Posterior vena cava (tissue), 2 donors: ENCODE measurements at places on chromosomes 1 and 21. TPM values are rescaled to one million over a fixed set of nuclear protein-coding genes. Genes with fewer than 3 reads are reported as not detected.

The C1orf210 gene
- not detected for total RNA-seq

The CHI3L1 gene
- 30.3 TPM for total RNA-seq

The RNU1-2 gene
- total RNA-seq = 12,584 TPM

The PGLYRP3 gene
- not detected for total RNA-seq

The OLIG2 gene
- total RNA-seq = not detected

The CCDC181 gene
- 0.95 TPM for total RNA-seq

The RNASEL gene
- total RNA-seq = 9.2 TPM

The C1orf226 gene
- 5.7 TPM for total RNA-seq

The GUCA2A gene
- not detected for total RNA-seq

The BNIPL gene
- total RNA-seq = 0.93 TPM

The ADORA3 gene
- total RNA-seq = 17.5 TPM

The CKS1B gene
- total RNA-seq = 22.5 TPM

The SLC1A7 gene
- total RNA-seq = 2.5 TPM

The OLFM3 gene
- total RNA-seq = not detected

- DNase-seq = no peak
Observed at GRCh38 chr1:58155418-58156123, 391.0 kb downstream of the OMA1 start.

DNA sequence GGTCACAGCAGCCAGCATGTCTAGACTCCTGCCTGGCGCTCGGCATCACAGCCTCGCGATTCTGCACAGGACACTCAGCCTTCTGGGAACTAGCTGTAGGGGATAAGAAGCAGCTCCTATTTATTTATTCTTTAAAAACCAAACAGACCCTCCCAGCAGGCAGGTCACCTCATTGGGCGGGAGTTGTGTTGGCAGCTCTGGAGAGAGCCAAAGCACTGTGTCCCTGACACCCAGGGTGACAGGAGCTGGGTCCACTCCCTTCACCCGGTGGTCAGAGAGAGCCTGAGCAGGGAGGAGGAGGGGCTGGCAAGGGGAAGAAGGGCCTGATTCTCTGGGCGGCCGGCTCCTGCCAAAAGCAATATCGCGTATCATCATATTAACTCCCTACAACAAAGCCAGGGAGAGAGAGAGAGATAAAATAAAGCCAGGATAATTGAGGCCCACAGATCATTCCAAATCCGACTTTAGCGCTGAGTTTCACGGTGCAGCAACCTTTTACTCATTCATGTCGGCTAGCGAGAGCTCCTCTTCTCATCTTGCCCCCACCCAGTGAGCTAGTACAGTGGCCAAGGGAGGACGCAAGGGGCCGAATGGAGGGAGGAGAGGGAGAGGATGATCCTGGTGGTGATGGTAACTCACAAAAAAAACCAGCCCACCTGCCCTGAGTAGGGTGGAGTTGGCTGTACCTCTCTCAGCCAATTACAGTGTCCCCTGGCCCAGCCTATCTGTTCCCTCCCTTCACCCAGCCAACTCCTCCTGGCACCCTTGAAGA is 79.8 kb upstream of the IFFO2 start:
- DNase-seq = peak; percentile 73

- no peak for DNase-seq
Observed at GRCh38 chr1:243465738-243466137, 209.9 kb downstream of the SDCCAG8 start.

DNA sequence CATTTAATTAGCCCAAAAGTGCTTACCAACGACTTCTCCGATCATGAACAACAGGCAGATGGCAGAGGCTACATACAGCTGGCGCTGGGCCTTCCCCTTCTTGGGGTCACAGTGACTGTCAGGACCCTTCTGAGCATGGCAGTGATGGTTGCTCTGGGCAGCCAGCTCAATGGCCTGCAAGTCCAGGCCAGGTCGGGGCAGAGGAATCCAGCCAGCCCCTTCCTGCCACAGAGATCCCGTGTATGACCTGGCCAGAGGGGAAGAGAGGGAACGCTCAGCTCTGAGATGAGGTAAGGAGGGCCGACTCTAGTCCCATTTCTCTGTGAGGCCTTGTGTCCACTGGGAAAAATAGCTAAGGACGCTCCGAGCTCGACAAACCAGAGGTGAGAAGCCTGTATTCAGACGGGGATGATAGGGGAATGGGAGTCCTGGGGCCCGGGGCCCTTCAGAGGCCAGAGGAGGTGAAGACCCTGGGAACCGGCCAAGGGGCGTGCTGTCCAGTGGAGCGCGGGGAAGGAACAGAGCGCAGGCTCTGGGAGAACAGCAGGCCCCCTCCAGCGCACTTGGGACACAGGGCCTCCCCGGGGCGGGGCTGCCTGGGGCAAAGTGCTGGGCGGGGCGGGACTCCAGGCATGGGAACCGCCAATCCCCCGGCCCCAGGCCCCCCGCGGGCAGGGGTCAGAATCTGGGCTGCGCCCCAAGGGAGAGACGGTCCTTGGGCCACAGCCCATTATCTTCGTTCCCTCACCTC is 772 bp downstream of the SLC30A2 start:
- no peak for DNase-seq

DNA sequence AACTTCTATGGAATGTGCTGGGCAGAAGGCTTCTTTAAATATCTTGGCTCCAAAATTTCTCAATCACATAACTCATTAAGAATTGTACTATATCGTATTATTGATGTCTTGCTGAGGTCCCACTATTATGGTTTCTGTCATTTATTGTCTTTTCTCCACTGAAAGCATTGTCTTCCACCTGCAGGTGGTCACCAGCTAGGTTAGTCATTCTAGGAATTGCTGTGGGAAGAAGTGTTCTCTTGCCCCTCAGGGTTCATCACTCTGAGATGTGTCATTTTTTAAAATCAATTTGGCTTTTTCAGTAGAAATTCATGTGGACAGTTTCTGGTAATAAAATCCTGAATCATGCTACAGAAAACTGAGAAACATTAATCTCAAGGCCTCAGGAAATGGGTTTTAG is 66.1 kb downstream of the NCAM2 start:
- no peak for DNase-seq

DNA sequence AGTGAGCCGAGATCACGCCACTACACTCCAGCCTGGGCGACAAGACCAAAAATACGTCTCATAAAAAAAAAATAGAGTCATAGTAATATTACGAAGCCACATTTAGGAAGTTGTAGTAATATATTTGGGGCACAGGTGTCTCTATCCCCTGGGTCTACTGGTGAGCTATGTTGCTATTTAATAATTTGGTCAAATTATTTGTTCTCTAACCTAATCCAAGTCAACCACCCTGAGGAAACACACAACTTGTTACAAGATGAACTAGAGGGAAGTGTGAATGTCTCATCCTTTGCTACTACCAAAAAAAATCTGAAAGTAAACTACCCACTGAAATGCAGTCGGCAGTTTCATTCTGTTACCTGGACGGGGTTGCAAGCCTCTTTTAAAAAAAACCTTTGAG is 35.3 kb downstream of the RGS8 start:
- DNase-seq = no peak

DNA sequence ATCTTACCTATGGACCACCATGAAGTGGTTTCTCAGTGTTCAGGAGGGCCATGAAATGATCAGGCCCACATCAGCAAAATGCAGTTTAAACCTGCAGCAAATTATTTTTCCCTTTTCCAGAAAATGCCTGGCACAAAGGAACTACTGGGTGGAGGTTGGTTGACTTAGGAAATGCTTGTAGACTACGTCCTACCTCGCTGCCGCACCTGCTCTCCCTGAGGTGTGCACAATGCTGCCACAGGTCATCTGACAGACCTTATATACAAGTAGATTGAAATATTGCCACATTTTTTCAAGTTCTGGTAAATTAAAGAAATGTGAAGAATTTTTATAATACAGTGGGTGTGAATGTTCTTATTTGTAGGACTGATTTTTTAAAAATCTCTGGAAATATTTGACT is 166.7 kb upstream of the PDE4B start:
- DNase-seq = no peak

GRCh38 chr21:41866274-41866809 is 12.8 kb downstream of the PRDM15 start:
- peak; percentile 61 for DNase-seq

DNA sequence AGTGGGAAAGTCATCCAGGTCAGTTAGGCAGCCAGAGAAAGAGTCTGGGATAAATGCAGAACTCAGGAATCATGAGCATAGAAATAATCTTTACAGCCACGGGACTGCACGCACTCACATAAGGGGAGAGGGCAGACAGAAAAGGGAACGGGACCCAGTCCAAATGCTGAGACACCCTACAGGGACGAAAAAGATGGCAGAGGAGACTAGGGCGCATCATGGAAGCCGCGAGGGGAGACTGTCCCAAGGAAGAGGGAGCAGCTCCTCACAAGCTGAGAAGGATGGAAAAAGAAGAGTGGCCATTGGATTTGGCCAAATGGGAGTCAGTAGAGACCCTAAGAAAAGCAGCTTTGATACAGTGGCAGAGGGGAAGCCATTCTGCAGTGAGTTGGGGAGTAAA is 102.9 kb upstream of the TLR5 start:
- no peak for DNase-seq

- DNase-seq = no peak
Observed at GRCh38 chr1:170657275-170657853, 6.6 kb upstream of the PRRX1 start.

GRCh38 chr1:185663332-185663731 is 70.9 kb upstream of the HMCN1 start:
- DNase-seq = no peak

GRCh38 chr1:224700918-224701531 is 84.9 kb downstream of the CNIH3 start:
- DNase-seq = no peak

- no peak for DNase-seq
Observed at GRCh38 chr21:30072496-30072895, 94.1 kb downstream of the CLDN17 start.

GRCh38 chr1:172122381-172122780 is 281.1 kb downstream of the DNM3 start:
- no peak for DNase-seq

GRCh38 chr1:112515311-112516009 is 6.7 kb downstream of the WNT2B start:
- peak; percentile 57 for DNase-seq

DNA sequence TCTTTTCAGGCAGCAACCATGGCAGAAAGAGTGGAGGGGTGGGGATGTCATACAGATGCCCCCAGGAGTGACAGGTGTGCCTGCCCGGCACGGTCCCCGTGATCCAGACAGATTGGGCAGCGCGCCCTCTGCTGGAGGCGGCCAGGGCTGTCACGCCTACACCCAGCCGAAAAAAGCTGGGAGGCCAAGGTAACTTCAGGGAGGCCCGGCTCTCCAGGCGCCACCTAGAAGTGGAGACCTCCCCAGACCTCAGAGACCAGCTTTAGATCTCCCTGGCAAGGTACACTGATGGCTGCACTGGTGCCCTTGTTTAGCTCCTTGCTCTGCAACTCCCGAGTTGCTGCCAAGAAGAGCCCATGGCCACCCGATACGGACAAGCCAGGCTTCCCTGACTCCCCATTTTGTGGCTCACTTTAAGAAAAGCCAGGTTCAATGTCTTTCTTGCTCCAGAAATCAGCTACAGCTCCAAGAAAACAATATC is 6.6 kb downstream of the GOLT1A start:
- DNase-seq = peak; percentile 89

- DNase-seq = no peak
Observed at GRCh38 chr1:228198977-228199590, 8.8 kb upstream of the OBSCN start.

DNA sequence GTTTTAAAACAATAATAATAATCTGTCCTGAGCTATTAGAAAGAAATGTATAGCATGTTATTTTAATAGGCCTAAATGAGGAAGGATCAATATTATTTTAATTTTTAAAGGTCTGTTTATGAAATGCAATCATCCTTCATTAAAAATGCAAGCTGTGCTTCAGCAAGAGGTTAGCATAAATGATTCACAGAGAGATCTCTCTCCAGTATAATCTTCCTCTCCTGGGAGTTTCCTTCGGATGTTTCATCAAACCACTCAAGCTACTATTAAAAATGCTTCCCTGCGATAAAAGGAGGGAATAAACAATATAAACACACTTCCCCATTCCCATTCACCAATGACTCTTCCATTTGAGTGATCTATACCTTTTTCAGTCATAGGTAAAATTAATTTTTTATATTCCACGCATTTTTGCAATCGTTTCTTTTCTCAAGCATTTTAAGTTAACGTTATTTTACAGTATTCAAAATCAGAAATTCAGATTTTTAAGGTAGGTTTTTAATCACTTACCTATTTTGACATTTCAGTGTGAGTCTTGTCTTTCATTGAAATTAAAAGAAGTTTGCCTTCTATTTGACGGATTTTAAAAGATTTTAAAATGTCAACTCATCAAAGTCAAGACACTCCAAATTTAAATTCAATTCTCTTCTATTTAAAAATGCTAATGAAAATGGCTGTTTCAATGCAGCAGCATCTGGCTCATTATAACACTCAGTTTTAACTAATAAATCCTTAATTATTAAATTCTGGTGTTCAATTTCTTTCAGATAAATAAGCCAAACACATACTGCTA is 64.3 kb downstream of the RERE start:
- DNase-seq = no peak

GRCh38 chr1:17183388-17184160 is 21.4 kb upstream of the PADI1 start:
- peak; percentile 68 for DNase-seq

- no peak for DNase-seq
Observed at GRCh38 chr1:239744851-239745250, 346.8 kb upstream of the FMN2 start.

- no peak for DNase-seq
Observed at GRCh38 chr1:213066363-213066762, 15.3 kb downstream of the RPS6KC1 start.

- no peak for DNase-seq
Observed at GRCh38 chr21:38503583-38503982, 5.3 kb upstream of the ERG start.

DNA sequence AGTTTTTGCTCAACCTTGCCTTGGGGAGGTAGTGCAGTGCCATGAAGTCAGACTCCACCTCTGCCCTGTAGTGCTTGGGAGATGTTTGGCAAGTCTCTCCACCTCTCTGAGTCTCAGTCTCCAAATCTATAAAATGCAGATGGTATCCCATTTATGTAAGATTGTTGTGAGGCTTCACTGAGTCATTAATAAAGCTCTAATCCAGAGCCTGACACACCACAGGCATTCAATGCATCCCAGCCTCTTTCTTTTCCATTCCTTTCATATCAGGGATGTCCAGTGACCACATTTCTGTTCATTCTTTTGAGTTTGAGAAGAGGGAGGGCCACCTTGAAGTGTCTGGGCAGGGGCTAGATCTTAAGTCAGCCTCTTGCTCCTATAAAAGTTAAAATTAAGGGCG is 37.6 kb upstream of the LMO4 start:
- DNase-seq = no peak

DNA sequence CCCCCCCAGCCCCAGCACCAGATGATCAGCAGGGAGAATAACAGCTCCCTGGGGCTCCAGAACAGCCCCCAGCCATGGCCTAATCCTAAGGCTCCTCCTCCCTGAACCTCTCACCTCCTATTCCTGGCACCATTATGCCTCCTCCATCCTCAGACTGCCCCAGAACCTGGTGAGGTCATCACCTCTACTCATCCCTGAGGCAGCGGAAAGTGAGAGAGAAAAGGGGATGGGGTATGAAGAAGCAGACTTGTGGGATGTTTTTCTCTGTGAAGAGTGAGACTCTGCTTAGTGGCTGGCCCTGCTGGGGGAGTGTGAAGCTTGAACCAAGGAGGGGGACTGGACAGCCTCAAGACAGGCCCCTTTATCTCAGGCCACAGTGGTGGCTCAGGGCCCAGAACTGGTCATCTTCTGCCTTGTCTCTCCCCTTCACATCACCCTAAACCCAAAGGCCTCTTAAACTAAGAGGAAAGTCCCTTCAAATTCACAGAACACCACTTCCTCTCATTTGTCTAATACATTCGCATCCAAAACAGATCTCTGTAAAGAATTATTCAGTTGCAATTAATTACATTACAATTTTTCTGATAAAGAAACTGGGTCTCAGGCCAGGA is 2.2 kb upstream of the PPM1J start:
- no peak for DNase-seq

- no peak for DNase-seq
Observed at GRCh38 chr1:111571239-111571638, 48.4 kb upstream of the RAP1A start.
